ENCODE measurements at places on chromosomes 6 and 20.

DNA sequence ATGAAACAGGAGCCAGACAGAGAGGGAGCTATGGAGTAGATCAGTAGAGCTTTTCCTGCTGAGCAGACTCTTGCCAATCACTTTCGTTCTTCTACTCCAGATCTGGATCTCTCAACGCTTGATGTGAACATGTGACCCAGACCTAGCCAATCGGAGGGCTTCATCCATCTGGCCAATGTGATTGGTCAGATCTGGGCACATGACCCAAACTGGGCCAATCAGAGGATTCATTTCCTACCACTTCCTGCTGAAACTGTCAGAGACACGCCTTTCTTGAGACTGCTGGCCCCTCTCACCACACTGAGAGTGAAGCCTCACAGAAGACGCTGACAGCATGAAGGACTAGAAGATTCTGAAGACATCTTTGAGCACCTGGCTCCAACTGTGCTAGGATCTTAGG lies 44.2 kb upstream of the ZMYND8 start:
- DNase-seq = no peak

DNA sequence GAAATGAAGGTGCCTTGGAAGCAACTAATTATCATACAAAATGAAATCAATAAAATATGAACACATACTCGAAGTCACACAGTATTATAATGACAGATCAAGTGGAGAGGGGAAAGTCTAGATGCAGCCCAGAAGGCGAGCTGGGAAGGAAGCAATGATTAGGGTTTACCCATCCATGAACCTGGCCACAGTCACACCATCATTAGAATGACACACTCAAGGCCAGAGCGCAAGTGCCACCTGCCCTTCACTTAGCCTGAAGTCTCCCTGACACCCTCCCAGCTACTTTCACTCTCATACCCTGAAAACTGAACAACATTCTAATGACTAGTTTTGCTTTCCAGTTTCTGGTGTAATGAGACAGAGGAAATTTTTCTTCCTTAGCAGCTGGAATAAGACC lies 302.8 kb upstream of the JARID2 start:
- DNase-seq = no peak

DNA sequence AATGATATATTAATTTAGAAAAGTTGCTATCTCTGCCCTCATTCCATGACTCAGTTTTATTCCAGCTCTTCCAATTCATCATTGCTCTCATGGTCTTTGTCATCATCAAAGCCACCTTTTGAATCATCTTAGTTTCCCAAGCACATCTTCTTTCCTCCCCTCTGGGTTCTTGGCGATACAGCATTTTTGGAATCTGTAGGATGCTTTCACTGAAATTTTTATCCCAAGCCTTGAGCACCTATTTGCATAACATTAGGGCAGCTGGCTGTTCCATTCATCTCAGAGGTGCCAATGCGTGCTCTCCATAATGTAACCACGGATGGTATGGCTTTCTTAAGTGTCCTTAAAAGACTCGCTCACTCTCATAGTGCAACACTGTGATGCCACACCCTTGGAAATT lies 100.4 kb downstream of the SNX5 start:
- no peak for DNase-seq

GRCh38 chr20:17445543-17445942 lies 85.6 kb downstream of the BFSP1 start:
- DNase-seq = no peak

- DNase-seq = no peak
Observed at GRCh38 chr6:163589387-163589786, 174.9 kb downstream of the QKI start.

DNA sequence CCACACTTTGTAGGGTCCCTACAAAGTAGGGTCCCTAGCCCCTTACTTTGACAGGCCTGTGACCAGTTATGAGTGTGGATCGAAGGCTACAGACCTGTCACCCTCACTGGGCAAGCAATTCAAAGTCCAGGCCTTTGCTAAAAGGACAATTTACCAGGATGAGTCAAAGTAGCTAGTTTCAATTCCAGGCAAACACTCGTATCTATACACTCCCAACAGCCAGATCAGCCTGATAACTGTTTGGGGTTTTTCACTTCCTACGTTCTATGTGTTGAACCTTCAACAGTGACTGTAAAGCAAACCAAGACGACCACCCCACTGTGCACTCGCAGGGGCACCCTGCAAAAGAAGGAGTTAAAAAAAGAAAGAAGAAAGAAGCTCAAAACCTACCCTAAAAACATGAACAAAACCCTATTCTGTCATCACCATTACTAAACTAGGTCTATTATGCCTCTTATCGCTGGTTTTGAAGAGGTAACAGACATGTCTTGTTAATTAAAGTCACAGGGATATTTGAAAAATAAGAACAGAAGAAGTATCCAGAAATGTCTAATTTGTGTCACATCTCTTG lies 3.2 kb downstream of the GFOD1 start:
- no peak for DNase-seq

DNA sequence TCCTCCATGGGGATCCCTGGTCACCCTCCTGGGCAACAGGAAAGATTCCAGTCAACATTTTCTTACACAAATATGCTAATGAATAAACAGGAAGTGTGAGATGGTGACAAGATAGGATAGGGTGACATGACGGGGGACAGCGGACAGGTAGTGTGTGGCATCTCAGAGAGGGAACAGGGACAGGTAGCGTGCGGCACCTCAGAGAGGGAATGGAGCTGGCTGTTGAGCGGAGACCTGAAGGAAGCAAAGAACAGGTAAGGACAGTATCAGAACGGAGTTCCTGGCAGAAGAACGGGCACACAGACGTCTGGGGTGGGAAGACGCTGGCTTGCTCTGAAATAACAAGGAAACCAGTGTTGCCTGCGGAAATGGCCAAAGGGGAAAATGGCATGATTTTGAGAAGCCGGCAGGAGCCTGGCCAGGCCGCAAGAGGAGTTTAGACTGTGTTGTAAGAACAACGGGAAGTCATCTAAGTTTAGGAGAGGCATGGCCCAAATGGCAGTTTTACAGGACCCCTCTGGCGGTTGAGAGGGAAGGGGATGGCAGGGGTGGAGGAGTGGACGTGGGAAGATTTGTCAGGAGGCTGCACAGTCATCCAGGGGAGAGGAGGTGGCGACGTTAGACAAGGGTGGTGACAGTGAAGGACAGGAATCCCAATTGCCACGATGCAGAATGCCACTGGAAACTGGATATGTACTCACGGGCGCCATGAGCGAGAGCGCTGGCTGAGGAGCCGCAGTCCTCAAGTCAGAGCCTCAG lies 111.6 kb downstream of the JPH2 start:
- no peak for DNase-seq

GRCh38 chr6:155374681-155375080 lies 60.4 kb upstream of the TFB1M start:
- DNase-seq = no peak

GRCh38 chr6:35071347-35071994 lies 69.7 kb downstream of the TCP11 start:
- no peak for DNase-seq

DNA sequence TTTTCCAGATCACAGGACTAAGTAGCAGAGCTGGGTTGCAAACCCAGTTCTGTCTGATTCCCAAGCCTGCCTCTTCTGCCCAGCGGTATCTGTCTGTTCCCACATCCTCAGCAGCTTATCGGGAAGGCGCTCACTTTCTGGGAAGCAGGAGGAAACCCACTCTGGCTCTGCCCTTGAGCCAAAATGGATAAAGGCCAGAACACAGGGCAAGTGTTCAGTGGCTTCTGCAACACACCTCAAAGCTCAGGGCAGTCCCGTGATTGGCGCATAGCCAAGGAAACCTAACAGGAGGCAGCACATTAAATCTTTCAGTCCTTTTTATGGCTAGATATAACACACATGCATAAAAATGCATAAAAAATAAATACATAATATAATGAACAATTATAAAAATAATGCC lies 262.2 kb downstream of the NRN1 start:
- DNase-seq = no peak

DNA sequence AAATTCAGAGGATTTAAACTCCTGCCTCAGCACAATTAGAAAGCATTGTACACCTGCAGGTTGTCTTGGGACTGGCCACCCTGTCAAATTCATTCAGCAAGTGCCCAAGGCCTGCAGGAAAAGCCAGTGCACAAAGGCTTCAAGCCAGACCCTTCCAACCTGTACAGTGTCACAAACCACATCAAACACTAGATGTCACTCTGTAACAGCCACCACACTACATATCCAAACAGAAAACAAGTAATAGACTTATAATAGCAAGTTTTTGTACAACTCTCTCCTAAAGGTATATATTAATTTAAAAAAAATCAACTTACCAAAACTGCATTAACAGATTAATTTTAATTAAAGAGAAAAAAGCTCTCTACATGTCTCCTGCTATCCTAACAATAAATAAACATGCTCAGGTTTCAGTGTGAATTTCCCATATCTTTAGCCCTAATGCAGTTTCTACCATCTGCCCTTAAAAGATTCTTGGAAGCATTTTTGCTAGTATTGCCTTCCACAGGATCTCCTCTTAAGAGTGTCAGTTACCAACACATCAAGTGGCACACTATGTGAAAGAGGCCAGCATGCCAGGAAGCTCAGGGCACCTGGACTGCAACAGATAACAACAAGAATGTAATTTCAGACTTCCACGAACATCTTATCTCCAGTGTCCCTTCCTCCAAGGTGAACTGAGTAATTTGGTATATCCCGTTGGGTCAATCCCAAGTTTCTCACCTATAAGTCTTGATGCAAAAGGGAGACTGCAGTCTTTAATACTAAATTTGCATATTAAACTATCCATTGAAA lies 47.5 kb downstream of the RALGAPA2 start:
- DNase-seq = no peak
